ENCODE measurements at places on chromosomes 2 and 18. TPM values are rescaled to one million over a fixed set of nuclear protein-coding genes. Genes with fewer than 3 reads are reported as not detected.

GRCh38 chr2:11678306-11678960 lies 8.4 kb upstream of the NTSR2 start:
- no peak for DNase-seq

DNA sequence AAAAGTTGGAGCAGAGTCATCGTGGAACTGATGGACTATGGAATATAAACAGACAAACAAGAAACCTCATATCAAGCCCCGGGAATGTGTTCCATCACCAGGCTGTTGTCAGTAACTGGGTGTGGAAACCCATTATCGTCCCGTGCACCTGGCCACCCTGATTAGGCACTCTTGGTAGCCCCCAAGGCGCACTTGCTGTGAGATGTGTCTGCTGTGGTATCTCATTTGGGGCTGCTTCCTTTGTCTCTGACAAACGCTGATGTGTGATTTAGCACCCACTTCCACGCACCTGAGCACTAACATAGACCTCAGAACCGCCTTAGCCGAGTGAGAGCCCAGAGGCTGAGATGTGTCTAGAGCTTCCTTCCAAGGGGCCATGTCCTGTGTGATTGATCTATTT lies 96.3 kb downstream of the PRPF40A start:
- no peak for DNase-seq

DNA sequence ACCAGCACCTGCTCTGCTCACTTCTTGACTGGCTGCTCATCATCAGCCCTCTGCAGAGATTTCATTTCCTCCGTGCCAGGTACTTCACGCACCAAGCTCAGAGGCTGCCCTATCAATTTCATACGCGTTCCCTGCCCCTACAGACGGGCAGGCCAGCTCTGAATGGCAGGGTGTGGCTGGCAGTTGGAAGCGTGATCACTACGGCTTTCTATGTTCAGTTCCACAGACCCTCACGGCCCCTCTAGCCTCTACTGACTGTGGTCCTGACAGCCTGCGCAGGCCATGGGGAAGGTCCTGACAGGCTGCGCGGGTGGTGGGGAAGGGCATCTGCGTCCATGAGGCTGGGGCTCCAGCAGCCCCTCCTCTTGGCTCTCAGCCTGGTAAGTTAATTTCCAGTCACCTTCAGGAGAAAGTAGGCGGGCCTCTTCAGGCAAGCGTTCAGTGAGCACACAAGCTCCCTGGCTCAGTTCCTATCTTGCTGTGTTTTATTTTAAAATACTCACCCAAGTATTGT lies 154.8 kb downstream of the ZNF236 start:
- peak; percentile 58 for DNase-seq

- DNase-seq = no peak
Measured at GRCh38 chr18:80196528-80197320, 50.6 kb downstream of the PARD6G start.

- no peak for DNase-seq
Measured at GRCh38 chr2:151824886-151825285, 3.3 kb downstream of the ARL5A start.

DNA sequence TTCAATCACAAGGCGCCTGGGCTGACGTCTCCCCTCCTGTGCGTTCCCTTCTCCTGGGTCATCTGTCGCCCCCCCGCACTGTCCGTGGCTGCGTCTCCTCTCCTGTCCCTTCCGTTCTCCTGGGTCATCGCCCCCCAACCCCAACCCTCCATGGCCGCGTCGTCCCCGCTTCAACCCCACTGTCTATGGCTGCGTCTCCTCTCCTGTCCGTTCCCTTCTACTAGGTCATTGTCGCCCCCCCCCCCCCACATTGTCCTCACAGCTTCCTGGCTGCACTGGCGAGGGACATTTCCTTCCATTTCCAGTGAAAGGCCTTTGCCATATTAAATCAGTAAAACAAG lies 118.9 kb downstream of the TMEM18 start:
- DNase-seq = no peak

DNA sequence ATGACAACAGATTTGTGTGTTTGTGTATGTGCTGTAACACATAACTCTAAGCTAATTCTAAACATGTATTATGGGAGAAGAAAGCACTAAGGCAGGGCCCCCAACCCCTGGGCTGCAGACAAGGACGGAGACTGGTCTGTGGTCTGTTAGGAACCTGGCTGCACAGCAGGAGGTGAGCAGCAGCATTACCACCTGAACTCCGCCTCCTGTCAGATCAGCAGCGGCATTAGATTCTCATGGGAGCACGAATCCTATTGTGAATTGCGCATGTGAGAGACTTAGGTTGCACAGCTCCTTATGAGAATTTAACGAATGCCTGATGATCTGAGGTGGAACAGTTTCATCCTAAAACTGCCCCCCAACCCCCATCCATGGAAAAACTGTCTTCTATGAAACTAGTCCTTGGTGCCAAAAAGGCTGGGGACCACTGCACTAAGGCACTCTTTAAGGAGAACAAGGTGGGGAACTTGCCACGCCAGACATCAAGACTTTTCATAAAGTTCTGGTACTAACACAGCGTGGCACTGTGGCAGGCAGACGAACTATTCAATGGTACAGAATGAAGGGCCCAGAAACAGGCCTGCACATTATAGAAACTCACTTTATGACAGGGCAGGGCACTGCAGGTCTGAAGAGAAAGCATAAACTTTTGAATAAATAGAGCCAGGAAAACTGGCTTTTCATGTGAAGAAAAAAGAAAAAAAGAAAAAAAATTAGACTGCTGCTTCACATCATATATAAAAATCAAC lies 14.0 kb downstream of the REEP1 start:
- DNase-seq = no peak

- DNase-seq = no peak
Measured at GRCh38 chr2:16067037-16067406, 126.7 kb downstream of the MYCN start.

GRCh38 chr2:120312860-120313694 lies 32.9 kb upstream of the INHBB start:
- peak; percentile 86 for DNase-seq

TGFBRAP1 gene
- 19.1 TPM for total RNA-seq

DPP10 gene
- 6.6 TPM for total RNA-seq

KRTCAP3 gene
- total RNA-seq = 65.7 TPM

TOGARAM2 gene
- 3.5 TPM for total RNA-seq

CYTIP gene
- total RNA-seq = 10.7 TPM

ANKRD30B gene
- total RNA-seq = not detected

ASXL3 gene
- 12.2 TPM for total RNA-seq

DLGAP1 gene
- total RNA-seq = 105 TPM
